Activated effector memory CD4-positive, alpha-beta T cell treated with Interleukin-2 at 50 U/mL for 16 hours (primary cell): ENCODE measurements at places on chromosomes 1 and 21.

- DNase-seq: no peak
Observed at GRCh38 chr1:37951041-37951782, 4.4 kb upstream of the INPP5B start.

- DNase-seq: no peak
Observed at GRCh38 chr1:76948846-76949245, 81.6 kb downstream of the ST6GALNAC5 start.

- no peak for DNase-seq
Observed at GRCh38 chr1:204463125-204464060, 31.2 kb downstream of the PIK3C2B start.

- DNase-seq: no peak
Observed at GRCh38 chr1:5506634-5507033, 485.6 kb downstream of the NPHP4 start.

- no peak for DNase-seq
Observed at GRCh38 chr21:37764691-37765090, 151.6 kb downstream of the KCNJ6 start.

DNA sequence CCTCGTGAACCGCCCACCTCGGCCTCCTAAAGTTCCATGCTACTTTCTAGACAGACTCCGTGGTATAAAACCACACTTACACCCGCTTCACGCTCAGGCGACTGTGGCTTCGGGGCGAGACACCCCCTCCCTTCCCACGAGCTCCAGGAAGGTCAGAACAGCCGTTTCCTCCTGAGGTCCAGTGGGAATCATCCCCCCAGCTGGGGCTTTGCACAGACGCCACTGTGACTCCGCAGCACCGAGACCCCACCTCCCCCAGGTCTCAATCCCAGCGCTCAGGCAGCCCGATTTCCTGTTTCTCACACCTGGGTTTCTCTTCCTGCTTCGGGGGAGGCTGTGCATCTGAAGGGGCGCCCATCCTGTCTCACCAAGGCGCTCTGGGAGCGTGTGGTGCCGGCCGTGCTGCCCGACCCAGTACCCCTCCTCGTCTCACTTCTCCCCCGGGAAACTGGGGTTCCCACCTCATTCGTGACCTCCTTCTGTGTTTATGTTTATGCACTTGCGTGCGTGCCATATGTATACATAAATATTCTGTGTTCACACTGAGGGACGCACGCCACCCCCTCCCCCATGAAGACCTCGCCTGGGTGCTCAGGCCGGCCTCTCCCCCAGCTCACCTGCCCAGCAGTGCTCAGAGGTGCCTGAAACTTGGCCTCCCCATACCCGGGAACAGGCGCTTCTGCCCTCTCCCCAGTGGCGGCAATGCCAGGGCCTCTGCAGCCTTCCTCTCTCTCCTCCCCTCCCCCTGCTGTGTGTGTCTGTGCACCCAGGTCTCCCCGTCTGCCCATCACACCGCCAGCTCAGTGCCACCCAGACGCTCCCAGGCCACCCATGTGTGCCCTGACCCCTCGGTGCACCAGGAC is 14.6 kb downstream of the SLC35E2B start:
- DNase-seq: peak; percentile 60

GRCh38 chr1:85654066-85654782 is 54.0 kb downstream of the ZNHIT6 start:
- DNase-seq: no peak

DNA sequence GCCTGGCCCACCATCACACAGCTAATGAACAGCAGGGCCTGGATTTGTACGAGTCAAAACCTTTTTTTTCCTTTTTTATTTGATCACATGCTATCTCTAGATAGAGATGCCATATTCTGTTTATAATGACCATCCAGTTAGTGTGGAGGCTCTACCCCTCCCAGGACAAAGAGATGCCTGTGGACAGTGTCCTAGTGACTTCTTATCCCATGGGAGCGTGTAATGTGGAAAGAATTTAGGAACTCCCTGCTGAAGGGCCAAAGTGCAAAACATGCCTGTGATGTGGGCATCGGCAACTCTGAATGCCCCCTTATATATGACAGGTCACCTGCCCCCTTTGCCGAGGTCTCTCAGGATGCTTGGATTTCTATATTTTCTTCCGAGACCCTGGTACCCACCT is 292.2 kb downstream of the RRAGC start:
- DNase-seq: no peak

DNA sequence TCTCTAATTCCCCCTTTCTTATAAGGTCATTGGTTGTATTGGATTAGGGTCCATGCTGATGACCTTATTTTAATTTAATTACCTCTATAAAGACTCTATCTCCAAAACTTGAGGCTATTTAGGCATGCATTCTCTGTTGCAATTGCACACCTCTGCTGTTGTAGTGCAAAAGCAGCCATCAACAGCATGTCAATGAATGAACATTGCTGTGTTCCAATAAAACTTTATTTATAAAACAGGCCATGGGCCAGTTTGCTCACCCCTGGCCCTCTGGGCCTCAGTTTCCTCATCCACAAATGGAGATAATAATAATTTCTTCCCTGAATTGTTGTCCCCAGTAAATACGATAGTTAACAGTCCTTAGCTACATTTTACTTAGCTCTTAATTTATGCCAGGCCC is 100.4 kb upstream of the USP24 start:
- DNase-seq: no peak

DNA sequence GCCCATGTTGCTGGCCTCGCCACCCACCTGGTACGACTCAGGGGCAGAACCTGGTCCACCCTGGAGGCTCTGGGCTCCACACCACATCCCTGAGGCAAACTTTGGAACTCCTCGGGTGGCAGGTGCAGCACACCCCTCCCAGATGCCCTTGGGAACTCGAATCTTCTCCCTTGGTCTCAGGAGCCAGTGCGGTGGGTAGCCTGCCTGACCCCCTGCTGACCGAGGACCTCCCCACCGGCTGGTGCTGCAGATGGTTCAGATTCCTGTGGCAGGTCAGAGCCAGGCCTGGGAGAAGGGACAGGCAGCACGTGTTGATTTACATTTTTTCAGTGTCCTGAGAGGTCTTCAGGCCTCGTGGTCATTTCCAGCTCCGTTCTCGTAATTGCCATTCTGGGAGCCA is 6.3 kb upstream of the CFAP410 start:
- no peak for DNase-seq

DNA sequence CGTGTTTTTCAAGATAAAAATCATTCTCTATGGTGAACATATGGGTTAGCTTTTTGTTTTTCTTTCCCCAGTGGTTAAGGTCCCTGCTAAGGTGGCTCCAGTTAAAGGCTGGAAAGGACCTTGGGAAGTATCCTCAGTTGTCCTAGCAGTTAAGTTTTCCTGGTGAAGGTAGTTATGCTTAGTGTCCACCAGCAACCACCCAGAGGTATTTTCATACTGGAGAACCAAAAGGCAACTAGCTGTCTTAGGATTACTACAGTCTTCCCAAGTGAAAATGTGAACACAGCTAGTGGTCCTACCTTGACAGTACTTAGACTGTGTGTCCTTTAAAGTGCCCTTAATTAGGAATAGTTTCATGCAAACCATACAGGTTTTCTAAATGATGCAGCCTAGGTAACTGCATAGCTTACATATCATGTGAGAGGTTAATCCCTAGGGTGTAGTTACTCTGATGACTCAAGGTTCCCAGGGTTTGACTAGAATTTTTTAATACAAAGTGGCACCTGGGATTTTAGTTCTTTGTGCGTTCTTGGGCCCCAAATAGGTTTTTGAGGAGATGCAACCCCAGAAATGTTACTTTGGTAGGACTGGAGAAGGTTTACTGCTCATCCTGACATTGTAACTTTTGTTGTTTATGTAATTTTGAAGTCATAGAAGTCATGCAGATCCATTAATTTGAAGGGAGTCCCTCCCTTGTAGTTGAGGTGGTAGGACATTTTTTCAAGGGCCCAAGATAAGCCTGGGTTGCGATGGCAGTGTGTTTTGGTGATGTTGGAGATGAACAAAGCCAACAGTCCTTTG is 36.5 kb downstream of the YY1AP1 start:
- no peak for DNase-seq
